Mesothelial cell of epicardium (in vitro differentiated cells): ENCODE measurements at places on chromosomes 5 and 9. TPM values are rescaled to one million over a fixed set of nuclear protein-coding genes. Genes with fewer than 3 reads are reported as not detected.

Gene TLR4
- 0.66 to 1.7 TPM (median 0.78 TPM) in 3 replicates for total RNA-seq

Gene PAPPA
- 2.9 to 3.3 TPM (median 3.2 TPM) in 3 replicates for total RNA-seq

Gene LURAP1L
- 31.2 to 33.9 TPM (median 32.7 TPM) in 3 replicates for total RNA-seq

Gene SPATA31A5
- not detected in 3 replicates for total RNA-seq

Gene C5orf58
- not detected in 3 replicates for total RNA-seq

Gene LHX2
- not detected in 3 replicates for total RNA-seq

Gene ZNF883
- total RNA-seq, result 8.6 to 11.5 TPM (median 11.2 TPM) in 3 replicates

Gene RGMB
- total RNA-seq, result 11.0 to 11.8 TPM (median 11.1 TPM) in 3 replicates

Gene ZFP37
- 8.2 to 9.3 TPM (median 8.9 TPM) in 3 replicates for total RNA-seq

DNA sequence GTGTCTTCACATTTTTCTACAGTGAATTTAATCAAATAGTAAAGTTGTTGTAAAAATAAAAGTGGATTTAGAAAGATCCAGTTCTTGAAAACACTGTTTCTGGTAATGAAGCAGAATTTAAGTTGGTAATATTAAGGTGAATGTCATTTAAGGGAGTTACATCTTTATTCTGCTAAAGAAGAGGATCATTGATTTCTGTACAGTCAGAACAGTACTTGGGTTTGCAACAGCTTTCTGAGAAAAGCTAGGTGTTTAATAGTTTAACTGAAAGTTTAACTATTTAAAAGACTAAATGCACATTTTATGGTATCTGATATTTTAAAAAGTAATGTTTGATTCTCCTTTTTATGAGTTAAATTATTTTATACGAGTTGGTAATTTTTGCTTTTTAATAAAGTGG, 60.4 kb downstream of the MTAP start:
- DNase-seq, result no peak

DNA sequence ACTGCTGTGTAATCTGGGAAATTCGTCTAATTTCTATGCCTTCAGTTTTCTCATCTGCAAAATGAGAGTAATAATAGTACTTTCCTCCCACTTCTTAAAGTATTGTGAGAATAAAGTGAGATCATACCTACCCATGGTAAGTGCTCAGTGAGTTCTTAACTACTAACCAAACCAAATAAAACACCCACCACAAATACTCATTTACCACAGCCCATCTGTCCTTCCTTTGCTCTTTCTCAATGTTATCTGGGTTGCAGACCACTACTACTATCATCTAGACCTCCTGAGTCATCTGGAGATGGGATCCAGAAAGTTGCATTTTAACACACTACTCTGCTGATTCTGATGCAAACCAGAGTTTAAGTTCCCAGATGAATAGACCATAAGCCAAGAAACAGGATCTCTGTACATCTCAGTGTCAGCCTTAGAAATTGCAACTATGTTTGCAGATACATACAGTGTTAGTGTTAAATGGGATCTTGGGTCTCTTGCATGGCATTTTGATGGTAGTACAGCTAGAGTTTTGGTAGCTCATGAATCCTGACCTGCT, 105.4 kb upstream of the ATP10B start:
- DNase-seq, result no peak

- no peak for DNase-seq
These were observed 17.7 kb downstream of the MLLT3 start for GRCh38 chr9:20604562-20604961.

DNA sequence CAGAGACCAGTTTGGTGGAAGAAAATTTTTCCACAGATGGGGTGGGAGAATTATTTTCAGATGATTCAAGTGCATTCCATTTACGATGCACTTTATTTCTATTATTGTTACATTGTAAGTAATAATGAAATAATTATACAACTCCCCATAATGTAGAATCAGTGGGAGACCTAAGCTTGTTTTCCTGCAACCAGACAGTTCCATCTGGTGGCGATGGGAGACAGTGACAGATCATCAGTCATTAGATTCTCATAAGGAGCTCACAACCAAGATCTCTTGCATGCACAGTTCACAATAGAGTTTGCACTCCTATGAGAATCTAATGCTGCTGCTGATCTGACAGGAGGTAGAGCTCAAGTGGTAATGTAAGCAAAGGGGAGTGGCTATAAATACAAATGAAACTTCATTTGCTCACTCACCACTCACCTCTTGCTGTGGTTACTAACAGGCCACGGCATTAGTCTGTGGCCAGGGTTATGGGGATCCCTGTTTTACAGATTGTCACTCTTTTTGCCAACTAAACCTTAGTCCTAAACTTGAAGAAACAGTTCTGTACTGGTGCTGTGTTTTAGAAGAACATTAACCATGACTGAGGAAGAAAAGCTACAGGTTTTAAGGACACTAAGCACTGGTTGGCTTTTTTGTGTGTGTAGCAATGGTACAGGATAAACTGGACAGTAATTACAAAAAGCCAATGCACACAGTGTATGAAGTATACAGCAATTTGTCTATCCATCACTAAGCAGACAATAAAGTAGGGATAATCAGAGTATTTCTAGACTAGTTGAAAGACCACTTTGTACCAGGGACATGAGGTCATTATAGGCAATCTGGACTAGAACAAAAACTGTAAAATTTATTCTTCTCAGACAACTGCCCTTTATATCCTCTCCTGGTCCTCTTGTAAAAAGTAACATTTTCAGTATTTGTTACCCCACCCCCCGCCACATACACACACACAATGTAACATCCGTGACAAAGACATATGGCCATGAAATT, 9.9 kb downstream of the TMEM232 start:
- DNase-seq, result no peak

- DNase-seq, result no peak
These were observed 202.0 kb upstream of the KLF9 start for GRCh38 chr9:70616228-70616990.

DNA sequence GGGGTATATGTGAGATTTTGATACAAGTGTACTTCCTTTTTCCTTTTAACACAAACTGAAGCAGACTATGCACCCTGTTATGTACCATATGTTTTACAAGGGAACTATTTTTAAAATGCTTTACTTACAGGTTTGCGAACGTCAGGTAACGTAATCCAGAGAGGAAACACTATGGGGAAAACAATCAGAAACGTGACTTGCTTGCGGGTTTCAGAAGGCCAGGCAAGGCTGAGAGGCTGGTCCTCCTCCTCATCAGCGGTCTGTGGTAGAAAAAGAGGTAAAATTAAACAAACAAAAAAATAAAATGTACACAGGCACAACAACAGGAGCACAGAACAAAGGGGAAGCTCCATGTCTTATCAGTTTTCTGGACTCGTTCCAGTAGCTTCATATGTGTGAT, 141.2 kb downstream of the ACER2 start:
- DNase-seq, result no peak

GRCh38 chr5:135179308-135179980, 145.4 kb upstream of the PITX1 start:
- no peak for DNase-seq

GRCh38 chr5:166845044-166845443, 1446.4 kb upstream of the WWC1 start:
- no peak for DNase-seq

DNA sequence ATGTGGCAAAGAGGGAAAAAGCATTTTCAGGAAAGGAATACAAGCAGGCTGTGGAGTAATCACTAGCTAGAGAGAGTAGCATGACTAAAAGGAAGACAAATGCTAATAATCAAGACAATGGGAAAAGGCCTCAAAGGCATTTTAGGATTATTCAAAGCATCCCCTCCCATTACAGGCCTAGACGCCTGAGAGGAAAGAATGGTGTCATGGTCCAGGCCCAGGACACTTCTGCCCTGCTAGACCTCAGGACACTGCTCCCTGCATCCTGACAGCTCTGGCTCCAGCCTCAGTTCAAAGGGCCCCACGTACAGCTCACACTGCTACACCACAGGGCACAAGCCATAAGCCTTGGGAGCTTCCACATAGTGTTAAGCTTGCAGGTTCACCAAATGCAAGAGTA, 40.8 kb upstream of the SHISAL2B start:
- DNase-seq, result no peak

GRCh38 chr9:76894198-76894597, 11.7 kb downstream of the PRUNE2 start:
- no peak for DNase-seq

- no peak for DNase-seq
These were observed 171.7 kb downstream of the PIK3R1 start for GRCh38 chr5:68387074-68387796.

DNA sequence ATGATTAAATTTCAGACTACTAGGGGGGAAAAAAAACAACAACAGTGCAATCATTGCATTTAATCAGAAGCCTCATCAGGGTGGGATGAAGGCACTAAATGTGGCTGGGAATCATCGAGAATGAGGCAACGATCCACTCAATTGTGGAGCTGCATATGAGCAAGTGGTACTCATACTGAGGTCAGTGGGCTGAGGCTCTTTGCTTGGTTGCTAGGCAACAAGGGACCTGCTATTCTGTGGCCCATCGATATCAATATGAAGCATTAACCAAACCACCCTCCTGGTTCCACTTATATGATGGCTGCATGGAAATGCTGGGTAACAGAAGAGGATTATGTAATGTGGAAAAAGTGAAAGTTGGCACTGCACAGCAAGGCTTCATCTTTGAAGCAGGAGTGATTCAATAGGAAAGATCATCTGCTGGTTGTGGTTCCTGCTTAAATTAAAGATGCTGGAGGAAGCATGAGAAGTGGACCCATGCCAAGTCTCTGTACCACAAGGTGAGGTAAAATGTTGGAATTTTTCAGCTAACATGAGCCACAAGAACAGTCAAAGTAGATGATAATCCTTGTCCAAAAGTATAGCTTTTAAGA, 159.8 kb upstream of the HMHB1 start:
- no peak for DNase-seq

DNA sequence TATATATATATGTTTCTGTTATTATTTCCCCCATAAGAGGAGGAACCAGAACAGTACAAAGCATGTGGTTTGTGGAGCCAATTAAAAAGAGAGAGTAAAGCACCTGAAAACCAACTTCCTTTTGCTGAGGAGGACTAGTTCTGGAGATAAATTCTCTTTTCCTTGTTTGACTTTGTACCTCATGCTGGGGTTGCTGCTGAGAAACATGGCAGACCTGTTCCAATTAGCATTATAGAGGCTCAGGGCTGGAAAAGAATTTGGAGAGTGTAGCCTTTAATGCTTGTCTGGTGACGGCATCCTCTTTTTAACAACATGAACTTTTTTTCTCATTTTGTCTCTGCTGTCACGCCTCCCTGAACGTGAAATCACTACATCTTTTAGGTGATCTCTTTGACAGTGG, 32.8 kb upstream of the NMUR2 start:
- DNase-seq, result no peak

DNA sequence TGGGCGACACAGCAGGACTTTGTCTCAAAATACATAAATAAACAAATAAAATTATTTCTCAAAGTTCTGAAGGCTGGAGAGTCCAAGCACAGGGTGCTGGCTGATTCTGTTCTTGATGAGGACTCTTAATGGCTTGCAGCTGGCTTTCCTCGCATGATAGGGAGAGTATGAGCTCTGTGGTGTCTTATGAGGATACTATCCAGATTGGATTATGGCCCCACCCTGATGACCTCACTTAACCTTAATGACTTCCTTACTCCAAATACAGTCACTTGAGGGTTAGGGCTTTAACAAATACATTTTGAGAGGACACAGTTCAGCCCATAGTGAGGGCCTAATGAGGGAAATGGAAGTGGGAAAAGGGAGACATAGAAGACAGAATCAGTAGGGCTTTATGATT, 87.7 kb downstream of the FOCAD start:
- no peak for DNase-seq

DNA sequence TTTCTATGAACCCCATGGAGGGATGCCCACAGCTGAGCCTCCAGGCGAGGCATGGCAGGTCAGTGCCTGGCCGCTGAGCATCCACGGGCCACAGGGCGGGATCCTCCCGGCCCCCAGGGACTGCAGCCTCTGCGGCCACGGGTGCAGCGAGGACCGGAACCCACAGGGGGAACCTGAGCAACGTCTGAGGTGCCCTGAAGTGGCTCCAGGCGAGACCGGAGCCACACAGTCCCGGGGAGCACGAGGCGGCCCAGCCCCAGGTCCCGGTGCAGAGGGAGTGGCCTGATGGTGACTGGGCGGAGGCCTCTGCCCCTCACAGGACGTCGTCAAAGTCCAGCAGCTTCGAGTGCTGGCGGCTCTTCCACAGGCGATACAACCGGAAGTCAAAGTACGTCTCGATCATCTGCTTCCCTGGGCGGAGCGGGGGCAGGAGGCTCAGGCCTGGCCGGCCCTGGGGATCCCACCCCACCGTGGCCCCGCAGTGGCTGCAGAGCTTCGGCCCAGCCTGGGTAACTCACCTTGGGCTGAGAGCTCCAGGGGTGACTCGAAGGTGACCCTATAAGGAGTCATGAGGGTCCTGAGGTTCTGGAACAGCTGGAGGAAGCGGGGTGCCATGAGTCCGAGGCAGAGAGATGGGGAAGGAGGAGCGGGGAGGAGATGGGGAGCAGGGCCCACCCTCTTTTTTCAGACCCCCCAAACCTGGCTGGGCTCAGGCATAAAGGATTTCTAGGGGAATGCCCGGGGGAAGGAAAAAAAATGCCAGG, 8.1 kb upstream of the ENTPD8 start:
- no peak for DNase-seq

- no peak for DNase-seq
These were observed 310.8 kb downstream of the ARHGAP26 start for GRCh38 chr5:143080982-143081381.

GRCh38 chr9:127066060-127066850, 56.2 kb downstream of the ANGPTL2 start:
- no peak for DNase-seq

DNA sequence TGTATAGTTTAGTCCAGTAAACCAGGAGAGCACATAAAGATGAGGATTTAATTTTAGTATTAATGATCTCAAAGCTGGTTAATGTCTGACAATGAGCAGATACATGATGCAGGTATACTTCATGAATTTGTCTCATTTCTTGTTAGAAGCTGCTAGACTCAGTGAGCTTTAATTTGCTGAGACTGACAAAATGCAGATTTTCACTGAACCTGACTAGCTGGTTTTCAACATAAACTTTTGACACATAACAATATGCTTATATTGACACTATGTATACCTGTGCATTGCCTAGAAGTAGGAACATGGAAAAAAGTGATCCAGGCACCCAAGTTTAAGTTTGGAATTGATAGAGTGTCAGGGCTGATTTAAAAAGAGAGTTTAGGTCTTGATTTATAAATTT, 10.8 kb downstream of the UBLCP1 start:
- DNase-seq, result no peak

DNA sequence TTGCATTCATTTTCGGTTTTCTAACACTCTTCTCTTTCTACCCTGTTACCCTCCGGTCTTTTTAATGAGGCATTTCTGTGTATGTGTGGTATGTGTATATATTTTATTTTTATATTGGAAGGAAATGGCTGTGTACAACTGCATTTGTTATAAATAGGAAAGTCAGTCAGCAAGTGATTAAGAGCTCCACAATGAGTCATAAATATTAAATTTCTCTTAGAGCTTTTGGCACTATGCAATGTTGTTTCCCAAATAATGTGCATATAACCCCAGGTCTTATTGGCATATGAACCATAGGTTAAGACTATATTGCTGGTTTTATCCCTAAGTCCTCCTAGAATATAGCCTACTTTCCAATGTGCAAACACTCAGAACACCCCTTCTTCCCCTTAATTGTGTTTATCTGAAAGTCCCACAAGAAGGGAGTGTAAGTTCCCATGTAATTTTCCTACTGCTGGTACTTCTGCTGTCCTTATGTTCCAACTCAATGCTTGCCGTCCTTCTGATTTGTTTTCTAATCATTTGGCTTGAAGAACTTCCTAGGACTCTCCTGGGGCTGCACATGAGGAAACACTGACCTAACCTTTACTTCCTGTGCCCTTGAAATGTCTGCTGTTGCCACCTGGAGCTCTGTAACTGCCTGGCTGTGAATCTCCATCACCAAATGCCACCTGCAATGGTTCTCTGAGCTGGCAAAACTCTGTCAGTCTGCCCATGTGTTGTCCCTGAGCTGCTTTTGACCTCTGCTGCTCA, 65.5 kb upstream of the PCSK5 start:
- no peak for DNase-seq

- no peak for DNase-seq
These were observed 121.3 kb upstream of the KLF9 start for GRCh38 chr9:70535546-70536323.
